ENCODE measurements at places on chromosomes 1 and 21.

DNA sequence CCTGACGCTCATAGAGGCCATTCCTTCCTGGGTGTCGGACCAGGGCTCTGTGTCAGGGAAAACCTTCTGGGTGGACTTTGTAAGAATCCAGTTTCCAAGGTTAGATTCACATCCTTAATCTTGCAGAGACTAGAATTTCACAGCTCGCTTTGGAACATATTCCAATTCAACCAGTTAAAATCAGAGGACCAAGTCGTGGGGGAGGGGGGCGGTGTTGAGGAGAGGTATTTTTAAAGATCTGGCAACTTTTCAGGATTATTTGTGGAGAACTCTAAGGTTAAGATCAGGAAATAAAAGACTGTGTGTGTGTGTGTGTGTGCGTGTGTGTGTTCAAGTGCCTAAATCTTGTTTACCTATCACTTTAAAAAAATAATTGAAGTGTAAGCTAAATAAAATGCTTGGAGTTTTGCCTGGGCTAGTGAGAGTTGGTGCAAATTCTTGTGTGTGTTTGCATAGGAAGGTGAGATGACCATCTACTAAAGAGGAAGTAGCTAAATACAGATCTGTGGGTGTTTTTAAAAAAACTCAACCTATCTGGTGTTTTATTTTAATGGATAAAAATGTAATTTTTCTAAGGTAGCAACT is 21.8 kb downstream of the TENT5C start:
- DNase-seq, result no peak

GRCh38 chr1:198287916-198288315 is 131.1 kb downstream of the NEK7 start:
- DNase-seq, result no peak

DNA sequence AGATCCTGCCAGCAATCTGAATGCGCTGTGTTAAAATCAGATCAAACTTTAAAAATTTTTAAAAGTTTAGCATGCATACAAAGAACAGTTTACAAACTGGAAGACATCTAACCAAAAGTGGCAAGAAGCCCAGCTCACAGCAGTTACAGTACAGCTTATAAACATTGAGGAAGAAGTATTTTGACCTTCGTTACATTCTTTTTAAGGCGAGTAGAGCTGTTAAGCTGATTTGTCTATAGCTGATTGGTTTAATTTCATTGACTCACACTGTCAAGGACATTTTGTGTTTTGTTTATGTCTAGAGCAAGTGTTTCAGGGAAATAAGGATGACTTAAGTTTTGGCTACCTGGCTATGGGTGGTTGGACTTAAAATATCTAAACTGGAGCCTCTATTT is 3.0 kb upstream of the PGM1 start:
- DNase-seq, result peak; percentile 12

GRCh38 chr1:178599087-178599486 is 86.2 kb downstream of the TEX35 start:
- DNase-seq, result no peak

DNA sequence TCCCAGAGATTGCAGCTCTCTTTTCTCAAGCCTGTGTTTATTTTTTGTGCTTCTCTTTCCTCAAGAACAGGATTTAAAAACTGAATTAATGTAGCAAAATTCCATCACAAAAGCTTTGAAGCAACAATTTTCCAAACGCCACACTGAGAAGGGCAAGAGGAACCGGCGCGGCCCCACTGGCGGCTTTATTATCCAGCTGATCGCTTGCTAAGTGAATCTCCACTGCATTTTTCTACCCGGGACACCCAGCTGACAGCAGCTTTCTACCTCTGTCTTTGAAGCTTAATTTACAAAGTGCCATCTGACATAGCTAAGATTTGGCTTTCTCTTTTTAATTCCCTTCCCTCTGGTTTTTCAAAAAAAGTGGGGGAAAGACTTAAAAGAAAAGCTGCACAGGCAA is 369.3 kb upstream of the C1orf174 start:
- no peak for DNase-seq

- no peak for DNase-seq
Observed at GRCh38 chr1:240613356-240614142, 1.6 kb upstream of the GREM2 start.

- no peak for DNase-seq
Observed at GRCh38 chr21:37368541-37369279, 2.1 kb downstream of the DYRK1A start.

Measured in NCI-H446 treated with DMSO at 0.1 percent for 48 hours (cell line).